ENCODE measurements at places on chromosomes 12 and 14. TPM values are rescaled to one million over a fixed set of nuclear protein-coding genes. Genes with fewer than 3 reads are reported as not detected.

The SYNDIG1L gene
- not detected for total RNA-seq

The CCDC196 gene
- not detected for total RNA-seq

The SRRM4 gene
- not detected for total RNA-seq

The MIP gene
- total RNA-seq: 0.29 TPM

The SLC22A17 gene
- total RNA-seq: 1.6 TPM

The KRT6C gene
- total RNA-seq: not detected

The MYO1H gene
- total RNA-seq: not detected

The CATSPERB gene
- not detected for total RNA-seq

The ENDOU gene
- not detected for total RNA-seq

The FZD10 gene
- total RNA-seq: not detected

The KLRC1 gene
- not detected for total RNA-seq

The KRT4 gene
- total RNA-seq: not detected

The PUS7L gene
- total RNA-seq: 13.7 TPM
